Stimulated activated CD4-positive, alpha-beta T cell treated with anti-CD3 and anti-CD28 coated beads, Interleukin-12 subunit alpha, Interleukin-12 subunit beta, amount 100 ng/mL, for 4 hours (primary cell): ENCODE measurements at places on chromosomes 2 and 18.

DNA sequence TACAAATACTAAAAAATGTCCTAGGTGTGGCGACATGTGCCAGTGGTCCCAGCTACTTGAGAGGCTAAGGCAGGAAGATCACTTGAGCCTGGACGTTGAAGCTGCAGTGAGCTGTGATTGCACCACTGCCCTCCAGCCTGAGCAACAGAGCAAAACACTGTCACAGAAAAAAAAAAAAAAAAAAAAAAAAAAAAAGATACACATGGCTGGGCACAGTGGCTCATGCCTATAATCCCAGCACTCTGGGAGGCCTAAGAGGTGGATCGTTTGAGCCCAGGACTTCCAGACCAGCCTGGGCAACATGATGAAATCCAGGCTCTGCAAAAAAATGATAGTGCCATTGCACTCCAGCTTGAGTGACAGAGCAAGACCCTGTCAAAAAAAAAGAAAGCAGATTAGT, 13.7 kb downstream of the KANSL1L start:
- DNase-seq: no peak

DNA sequence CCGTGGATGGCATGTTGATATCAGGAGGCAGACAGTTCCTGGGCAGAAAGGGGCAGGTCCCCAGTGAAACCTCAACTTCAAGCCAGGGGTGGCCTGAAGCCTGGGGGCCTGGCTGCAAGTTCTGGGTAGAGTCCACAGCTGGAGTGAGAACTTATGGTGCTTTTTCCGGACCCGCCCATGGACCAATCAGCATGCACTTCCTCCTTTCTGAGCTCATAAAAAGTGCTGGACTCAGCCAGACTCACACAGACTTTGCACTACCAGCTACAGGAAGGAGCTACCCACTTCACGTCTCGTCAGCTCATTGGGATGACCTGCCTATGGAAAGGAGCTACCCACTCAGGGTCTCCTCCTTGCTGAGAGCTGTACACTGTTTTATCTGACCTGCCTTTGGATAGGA, 183.1 kb upstream of the MC4R start:
- no peak for DNase-seq

- no peak for DNase-seq
Measured at GRCh38 chr2:195620501-195620900, 36.5 kb upstream of the SLC39A10 start.

DNA sequence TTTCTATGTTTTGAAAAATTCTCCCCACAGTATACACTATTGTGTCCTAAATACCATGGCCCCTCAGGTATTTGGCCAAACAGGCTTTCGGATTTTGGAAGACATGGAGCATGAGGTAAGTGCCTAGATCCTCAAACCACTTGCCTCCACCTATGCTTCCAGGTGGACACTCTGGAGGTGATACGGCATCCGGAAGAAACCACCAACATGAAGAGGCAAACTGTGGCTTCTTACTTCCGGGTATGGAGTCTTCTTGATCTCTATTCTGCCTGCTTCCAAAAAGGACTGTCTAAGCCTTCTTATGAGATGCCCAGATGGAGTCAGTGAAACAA, 252.0 kb upstream of the SP5 start:
- no peak for DNase-seq

DNA sequence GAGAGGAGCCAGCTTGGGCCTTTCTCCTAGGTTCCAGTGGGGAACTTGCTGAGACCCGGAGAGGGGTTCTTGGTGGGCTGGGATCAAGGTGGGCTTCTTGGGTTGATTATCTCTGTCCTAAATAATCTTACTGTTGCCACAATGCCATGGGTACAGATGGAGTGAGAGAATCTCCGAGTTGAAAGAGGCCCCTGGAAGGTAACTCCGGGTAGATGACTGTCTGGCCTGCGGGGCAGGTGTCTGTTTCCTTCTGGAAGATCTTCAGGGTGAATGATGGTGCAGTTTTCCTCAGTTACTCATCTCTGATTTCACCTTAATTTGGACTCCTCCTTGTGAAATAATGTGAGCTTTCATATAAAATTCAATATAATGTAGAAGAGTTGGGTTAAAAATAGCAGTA, 159.4 kb downstream of the ACTR3 start:
- no peak for DNase-seq

DNA sequence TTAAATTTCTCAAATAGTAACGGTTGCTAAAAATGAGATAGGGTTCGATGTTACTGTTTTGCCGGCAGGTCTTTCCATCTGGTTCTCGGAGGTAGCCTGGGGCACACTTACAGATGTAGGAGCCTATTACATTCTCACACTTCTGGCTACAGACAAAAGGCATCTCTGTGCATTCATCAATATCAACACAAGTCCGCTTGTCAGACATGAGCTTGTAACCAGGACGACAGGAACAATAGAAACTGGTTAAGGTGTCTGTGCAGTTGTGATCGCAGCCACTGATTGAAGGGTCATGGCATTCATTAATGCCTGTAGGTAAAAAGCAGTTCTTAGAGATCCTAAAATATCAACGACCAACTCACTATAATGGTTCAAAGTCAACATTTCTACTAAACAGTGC, 116.3 kb downstream of the DHRS9 start:
- no peak for DNase-seq

DNA sequence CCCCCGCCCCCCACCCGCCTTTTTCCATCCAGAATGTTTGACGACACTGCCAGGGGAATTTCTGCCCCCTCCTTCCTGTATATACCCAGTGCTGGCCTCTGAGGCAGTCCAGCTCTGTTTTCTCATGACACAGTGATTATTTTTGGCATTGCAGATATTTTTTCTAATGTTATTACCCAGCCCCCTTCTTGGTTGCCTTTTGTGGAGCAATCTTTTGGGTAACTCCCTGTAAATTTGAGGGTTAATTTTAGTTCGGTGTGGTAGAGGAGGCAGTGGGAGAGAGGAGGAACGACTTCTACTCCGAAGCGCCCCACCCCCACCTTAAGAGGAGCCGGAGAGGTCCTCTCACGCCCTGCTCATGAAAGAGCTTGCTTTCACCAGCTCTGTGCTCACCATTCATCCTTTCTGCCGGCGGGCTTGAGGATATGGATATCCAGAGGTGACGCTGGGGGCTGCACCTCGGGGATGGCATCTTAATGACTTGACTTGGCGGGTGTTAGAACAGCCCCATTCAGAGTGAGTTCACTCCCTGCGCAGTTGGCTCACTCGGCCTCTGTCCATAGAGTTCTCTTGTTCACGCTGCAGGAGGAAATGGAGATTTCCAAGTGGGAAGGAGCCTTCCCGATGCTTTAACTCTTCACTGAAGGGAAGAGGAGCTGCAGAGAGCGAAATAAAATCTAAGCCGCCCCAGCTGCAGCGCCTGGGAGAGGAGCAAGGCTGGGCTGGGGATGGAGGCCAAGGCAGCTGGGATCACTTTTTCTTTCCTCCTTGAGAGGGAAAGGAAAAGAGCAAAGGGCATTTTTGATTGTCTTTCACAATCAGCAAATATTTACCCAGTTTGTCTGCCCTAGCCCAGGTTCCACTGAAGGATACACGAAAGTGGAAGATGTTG, 38.4 kb downstream of the EPAS1 start:
- DNase-seq: no peak
